ENCODE measurements at places on chromosomes 3 and 15.

DNA sequence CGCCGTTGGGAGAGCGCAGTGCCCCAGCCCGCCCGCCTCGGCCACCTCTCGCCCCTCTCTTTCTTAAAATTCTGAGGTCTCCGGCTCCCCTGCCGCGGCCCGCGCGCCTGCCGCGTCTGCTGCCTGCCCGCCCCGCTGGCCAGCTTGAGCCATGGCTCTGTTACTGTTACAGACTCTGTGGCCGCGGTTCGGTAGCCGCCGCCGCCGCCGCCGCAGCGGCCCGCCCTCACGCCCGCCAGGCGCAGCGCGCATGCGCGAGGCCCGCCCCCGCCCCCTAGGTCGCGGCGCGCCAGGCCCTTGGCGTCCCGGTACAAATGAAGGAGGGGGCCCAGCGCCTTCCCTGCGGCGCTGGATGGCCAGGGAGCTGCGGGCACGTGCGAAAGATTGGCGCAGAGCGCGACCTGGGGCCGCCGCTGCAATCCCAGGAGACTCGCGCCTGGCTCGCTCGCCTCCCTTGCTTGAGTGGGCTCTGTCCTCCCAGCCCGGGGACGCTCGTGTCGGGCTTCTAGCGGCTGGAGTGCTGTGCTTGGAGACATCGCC lies at the start of gene ONECUT1:
Gene ONECUT1 (minus strand): TSS at position 168 of the 540 bp plus-strand sequence. CDS start 452 bp downstream, outside the sequence.
- no peak for DNase-seq

DNA sequence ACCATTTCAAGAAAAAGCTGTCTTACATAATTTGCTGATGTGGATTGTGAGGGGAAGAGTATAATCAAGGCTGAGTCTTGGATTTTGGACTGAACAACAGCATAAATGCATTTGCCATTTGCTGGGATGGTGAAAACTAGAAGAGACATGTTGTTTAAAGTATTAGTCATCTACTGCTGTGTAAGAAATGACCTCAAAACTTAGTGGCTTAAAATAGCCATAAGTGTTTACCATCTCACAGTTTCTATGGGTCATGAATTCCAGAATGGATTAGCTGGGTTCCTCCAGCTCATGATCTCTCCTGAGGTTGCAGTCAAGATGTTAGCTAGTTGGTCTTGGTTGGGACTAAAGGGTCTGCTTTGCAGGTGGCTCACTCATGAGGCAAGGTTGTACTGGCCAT lies 66.2 kb downstream of the SCN11A start:
- no peak for DNase-seq

DNA sequence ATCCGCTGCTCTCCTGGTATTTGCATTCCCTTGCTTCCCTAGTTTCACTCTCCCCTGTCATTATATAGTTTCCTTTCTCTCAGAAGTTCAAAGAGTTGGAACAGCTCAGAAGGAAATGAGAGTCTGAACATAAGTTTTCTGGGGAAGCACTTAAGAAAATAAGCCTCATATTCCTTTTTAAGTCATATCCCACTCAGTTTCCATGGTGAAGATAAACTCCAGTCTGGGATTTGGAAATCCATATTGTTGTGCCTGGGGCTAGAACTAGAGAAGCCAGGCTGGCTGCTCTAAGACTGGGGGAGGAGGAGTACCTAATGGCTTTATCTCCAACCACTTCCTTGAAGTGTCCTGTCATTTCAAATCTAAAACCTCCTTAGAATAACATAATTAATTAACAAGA lies 134.2 kb upstream of the ALCAM start:
- DNase-seq, result no peak

- no peak for DNase-seq
Measured at GRCh38 chr3:4615750-4616149, 122.6 kb downstream of the ITPR1 start.

- no peak for DNase-seq
Measured at GRCh38 chr3:48034000-48034516, 17.8 kb upstream of the MAP4 start.

DNA sequence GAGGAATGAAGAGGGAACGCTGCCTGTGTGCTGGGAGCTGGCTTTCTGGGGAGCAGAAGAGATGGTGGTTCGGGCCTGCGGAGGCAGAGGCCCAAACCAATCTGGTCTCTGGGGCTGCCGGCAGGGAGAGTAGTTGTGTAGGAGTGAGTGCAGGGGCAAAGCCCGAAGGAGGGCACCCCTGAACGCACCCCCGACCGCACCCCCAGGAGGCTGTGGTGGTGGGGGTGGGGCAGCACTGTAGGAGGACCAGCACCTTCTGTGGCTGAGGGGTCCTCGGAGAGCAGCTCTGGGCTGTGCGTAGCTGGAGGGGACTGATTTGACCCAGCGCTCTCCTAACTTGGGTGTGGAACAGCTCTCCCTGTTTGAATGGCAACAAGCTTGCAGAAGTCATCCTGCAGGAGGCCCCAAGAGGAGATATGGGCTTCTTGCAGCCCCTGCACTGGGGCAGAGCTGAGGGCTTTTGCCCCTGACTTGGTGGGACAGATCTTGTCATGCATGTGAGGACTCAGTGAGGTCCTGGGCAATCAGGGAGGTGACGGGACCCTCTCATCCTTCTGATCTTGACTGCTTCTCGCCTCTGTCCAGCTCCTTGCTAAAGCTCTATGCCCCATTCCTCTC lies 26.1 kb downstream of the C15orf39 start:
- no peak for DNase-seq

Measured in sciatic nerve (tissue), 2 donors.